ENCODE measurements at places on chromosomes 1 and 21.

- DNase-seq: no peak
These were observed 6.8 kb downstream of the RGS5 start for GRCh38 chr1:163195728-163196448.

- DNase-seq: no peak
These were observed 72.6 kb downstream of the ATP6V1G3 start for GRCh38 chr1:198467907-198468306.

GRCh38 chr1:41830726-41831125 lies 88.0 kb downstream of the HIVEP3 start:
- DNase-seq: no peak

DNA sequence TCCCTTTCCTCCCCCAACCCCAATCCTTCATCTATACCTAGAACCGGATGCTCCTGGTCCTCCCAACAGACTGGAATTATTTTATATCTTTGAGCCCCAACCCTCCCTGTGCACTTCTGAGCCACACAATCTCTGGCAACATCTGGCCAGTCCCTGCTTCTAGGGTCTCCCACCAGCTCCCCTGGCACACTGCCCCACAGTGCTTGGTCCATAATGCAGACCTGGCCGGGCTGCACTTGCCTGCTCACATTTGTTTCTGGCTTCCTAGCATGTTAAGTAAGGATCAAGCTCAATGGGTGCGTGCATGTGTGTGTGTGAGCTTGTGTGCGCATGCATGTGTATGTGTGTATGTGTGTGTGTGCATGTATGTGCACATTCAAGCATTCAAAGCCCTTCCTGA lies 8.8 kb downstream of the TRIM62 start:
- DNase-seq: no peak

GRCh38 chr1:114116086-114116485 lies 37.6 kb downstream of the SYT6 start:
- peak; percentile 56 for DNase-seq

GRCh38 chr1:41280202-41281032 lies 38.3 kb upstream of the SCMH1 start:
- DNase-seq: no peak

DNA sequence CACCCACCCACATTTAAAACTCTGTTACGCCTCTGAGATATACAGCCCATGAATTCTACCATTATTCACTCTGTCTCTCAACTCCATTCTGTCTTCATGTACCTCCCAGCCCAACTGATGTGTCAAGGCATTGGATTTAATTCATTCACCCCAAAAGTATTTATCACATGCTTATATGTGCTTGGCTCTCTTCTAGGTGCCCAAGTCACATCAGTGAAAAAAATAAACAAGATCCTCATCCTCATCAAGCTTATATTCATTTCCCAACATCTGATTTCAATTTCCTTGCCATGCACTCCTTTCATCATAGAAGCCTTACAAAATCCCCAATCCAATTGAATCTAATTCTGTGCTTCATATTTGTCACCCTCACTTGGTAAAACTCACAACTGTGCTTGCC lies 967.6 kb downstream of the LTN1 start:
- no peak for DNase-seq

GRCh38 chr1:237133921-237134320 lies 91.9 kb downstream of the RYR2 start:
- DNase-seq: no peak

DNA sequence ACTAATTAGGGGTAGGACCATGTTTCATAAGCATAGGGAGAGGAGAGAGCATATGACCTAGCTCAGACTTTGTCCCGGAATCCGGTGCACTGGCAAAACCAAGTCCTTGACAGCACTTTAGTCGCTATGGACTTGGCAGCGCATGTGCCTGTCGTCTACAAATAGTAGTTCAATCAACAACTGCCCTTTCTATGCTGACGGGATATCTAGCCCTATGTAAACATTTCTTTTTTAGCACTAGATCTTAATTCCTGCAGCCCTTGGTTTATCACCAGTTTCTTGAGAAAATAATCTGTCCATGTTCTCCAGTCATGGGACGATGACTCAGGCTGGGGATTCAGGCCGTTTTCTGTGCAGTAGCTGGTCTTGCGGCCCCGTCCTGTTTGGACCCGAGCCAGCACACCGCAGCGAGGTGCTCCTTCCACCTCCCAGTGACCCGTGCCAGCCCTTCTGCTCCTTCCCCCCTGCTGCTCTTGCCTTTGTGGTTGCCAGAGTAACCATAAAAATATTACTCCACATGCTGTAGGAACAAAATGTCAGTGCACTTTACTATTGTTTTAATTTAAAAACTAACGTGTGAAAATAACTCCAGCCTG lies 8.6 kb upstream of the MT1HL1 start:
- DNase-seq: no peak
